ENCODE measurements at places on chromosomes 3 and 15.
A peak's percentile ranks its signal among the peaks of the same experiment; 100 is the strongest.

DNA sequence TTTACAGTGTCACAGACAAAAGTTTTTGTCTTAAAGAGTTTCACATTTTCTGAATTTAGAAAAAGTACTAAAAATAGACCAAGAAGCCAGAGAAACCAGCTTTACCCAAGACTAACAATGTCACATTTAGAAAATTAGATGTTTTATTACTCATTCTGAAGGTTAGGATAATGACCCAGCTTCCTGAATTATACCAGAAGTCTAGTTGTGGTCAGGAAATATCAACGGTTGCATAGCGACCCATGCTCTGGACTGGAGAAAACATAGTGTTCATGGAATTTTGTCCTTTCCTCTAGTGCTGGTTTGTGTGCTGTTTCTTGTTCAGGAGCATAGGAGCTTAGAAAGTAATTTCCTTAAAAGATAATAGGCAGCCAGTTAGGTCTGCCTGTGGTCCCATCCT is 59.0 kb downstream of the DPPA2 start:
- no peak for DNase-seq

DNA sequence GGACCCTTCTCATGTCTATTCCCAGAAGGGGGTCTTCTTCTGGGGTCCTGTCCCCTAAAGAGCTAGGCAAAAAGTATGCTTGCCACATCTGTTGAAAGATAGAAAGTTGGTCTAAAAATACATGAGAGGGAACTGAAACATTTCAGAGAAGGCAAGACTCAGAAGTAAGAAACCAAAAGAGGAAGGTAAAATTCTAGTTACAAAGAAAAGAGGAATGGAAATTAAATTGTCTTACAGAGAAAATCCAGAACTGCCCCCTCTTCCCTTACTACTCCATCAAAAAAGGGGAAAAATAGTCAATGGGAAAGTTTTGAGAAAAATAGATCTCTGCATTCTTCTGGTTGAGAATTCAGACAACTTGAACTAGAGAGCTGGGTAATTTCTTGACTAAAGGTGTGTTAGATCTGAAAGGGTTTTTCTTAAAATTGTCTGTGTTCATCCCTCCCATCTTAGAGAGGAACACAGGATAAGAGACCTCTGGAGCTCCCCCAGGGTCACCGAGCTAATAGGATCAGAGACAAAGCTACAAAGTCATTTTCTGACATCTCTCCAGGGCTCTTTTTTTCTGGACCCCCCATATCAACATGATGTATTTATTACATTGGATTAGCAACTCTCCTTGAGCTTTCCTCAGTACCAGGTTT is 32.3 kb upstream of the CCR2 start:
- DNase-seq, result no peak

DNA sequence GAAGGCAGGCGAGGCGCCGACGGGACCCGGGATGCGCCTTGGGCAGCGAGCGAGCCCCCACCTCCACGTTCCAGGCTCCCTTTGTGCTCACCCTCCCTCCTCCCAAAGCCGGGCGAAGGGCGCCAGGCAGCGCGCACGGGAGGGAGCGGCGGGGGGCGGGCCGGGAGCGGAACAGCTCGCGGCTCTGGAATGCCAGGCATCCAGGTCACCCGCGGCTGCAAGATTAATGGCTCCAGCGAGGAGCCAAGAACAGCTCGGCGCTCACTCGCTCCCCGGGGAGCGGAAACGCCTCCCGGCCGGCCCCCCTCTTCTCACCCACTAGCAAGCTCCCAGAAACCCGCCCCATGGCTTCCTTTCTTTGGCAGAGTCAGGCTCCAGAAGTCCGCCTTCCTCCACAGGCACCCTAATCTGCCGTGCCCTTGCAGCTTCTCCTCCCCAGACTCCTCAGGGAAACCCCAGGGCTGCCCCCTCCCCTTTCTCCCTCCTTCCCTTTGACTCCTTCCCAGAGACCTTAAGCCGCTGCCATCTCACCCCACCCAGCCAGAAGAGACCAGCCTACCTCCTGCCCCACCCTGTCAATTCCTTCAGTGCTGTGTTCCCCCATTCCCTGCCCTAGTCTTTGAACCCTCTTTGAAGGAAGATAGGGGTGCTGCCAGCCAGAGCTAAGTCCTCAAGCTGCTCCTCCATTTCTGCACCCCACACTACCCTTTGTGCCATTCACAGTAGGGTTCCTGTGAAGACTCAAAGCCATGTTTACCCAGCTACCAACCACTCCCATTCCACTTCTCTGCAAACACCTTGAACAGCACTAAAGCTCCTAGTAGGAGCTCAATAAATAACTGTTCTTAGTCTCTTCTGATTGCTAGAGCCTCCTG is 9.9 kb downstream of the AMOTL2 start:
- DNase-seq, result peak; percentile 73

GRCh38 chr3:128804811-128805155 is 74.6 kb upstream of the ACAD9 start:
- DNase-seq, result peak; percentile 28

DNA sequence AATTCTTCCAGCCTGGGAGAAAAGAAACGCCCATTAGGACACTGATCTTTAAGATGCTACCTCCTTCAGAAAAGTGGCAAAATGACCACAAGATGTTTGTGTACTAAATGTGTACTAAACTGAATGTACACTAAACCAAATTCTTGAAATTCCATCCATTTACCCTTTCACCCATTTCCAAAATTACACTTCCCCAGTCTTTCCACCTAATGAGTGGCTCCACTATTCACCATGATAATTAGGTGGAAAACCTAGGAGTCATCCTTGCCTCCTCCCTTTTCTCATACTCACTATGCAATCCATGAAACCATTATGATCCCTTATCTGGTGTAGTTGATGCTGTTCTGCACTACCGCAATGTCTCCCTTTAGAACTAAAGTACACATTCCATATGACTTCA is 452.1 kb upstream of the THBS1 start:
- DNase-seq, result no peak

GRCh38 chr3:43687499-43687811 is 3.3 kb upstream of the ABHD5 start:
- no peak for DNase-seq

GRCh38 chr3:59791774-59792308 is 742.0 kb upstream of the CFAP20DC start:
- no peak for DNase-seq

GRCh38 chr3:118987477-118987876 is 47.2 kb downstream of the IGSF11 start:
- DNase-seq, result no peak

- DNase-seq, result no peak
These were observed at the start of gene TGFBR2 for GRCh38 chr3:30606301-30607031. Gene TGFBR2 (plus strand): TSS chr3:30606601. CDS start chr3:30606884, 283 bp downstream.

DNA sequence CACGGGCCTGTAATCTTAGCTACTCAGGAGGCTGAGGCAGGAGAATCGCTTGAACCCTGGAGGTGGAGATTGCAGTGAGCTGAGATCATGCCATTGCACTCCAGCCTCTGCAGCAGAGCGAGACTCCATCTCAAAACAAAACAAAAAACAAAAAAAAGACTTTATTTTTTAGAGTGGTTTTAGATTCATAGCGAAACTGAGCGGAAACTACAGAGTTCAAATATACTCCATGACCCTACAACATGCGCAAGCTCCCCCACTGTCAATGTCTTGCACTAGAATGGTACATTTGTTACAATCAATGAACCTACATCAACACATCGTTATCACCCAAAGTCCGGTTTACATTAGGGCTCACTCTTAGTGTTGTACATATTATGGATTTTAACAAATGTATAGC is 2.2 kb upstream of the CRTAP start:
- no peak for DNase-seq

DNA sequence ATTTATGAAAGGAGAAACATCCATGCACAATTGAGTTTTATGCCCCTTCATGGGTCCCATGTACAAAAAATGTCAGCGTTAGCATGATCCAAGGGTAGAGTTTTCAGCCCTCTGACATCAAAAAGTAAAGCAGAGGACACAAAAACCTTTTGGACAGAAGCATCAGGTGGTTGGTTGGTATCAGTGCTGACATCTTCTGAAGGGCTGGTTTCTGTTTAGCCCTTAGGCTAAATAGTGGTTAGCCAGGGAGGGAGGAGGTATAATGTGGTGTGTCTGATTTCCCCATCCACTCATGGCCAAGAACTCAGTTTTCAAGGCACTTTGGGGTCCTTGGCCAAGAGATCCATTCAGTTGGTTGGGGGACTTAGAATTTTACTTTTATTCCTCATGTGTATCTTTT is 16.5 kb downstream of the CCDC66 start:
- no peak for DNase-seq

DNA sequence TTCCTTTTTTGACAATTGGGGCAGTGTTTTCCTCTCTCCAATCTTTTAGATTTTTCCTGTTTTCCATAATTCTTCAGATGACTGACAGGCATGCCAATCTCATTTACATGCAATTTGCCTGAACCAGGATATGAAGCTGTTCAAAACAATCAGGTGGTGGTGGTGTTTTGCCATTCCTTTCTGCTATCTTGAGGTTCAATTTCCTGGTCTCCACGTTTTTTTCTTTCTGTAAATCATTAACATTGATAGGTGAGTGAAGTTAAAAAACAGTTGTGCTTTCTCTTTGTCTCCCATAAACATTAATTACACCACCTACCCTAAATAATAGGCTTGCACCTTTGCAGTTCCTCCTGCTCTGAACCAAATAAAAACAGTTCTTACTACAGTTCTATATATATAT is 49.1 kb downstream of the C2CD4A start:
- DNase-seq, result no peak

GRCh38 chr3:1191026-1191425 is 98.2 kb downstream of the CNTN6 start:
- no peak for DNase-seq

DNA sequence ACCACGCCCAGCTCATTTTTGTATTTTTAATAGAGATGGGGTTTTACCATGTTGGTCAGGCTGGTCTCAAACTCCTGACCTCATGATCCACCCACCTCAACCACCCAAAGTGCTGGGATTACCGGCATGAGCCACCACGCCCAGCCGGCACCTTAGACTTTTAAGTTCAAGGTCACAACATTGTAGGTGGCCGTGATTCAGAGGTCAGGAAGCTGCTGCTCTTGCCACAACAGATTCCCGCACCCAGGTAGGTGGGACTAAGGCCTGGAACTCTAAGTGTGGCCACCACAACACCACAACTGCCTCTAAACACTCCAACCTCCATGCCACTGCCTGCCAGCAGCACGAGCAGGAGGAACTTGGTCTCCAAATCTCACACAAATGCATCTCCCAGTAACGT is 196.8 kb downstream of the STT3B start:
- DNase-seq, result no peak

DNA sequence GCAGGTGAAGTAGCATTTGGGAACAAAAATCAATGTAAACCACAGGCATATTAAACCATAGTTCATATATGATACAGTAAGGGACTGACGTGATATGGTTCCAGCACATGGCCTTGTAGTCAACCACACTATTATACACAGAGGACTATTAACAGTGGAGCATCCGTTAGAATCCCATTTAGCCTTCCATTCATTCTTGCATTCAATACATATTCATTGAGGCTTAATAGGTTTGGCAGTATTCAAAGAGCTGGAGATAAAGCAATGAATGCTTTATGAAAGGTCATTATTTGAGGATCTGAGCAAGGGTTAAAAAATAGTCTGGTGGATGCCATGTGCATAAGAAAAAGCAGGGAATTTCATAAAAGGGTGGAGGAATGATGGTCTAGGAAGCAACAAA is 89.1 kb downstream of the MME start:
- DNase-seq, result no peak

GRCh38 chr3:121431726-121432517 is 113.9 kb downstream of the POLQ start:
- no peak for DNase-seq

- no peak for DNase-seq
These were observed 872.3 kb downstream of the ROBO1 start for GRCh38 chr3:78895528-78895927.

GRCh38 chr3:114336122-114336697 is 42.4 kb downstream of the TIGIT start:
- no peak for DNase-seq

DNA sequence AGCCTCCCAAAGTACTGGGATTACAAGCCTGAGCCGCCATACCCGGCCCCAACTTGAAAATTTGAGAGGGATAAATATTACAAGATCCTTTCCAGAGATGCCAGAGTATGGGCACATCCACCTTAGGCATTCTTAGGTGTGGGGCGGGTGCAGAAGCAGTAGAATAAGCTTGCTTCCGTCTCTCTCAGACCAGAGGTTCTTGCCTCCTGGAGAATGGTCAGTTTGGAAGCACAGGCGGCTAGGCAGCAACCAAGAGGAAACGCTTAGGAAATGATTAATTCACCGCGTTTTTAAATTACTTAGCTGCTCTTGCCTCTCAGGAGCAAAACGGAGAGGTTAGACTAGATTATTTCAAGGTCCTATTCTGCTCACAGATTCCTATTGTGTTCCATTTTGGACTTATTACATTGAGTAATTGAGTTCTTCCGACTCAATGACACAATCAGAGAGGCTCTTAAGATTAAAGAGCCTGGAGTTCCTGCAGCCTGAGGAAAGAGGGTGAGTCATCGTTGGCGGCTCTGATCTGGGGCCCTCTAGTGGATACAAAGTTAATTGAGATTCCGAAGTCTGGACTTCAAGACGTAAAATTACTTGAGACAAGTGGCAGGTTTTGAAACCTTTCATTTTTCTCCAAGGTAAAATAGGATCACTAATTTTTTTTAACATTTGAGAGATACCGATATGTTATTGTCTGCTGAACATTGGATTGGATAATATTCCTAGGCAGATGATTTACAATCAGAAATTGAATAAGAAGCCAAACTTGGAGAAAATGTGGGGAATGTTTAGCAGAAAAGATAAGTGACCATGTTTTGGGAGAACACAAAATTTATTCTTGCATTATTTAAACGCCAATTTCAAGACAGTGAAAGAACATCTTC is 5.8 kb upstream of the TOPAZ1 start:
- DNase-seq, result peak; percentile 33

GRCh38 chr3:145900056-145900829 is 260.7 kb downstream of the PLOD2 start:
- no peak for DNase-seq

DNA sequence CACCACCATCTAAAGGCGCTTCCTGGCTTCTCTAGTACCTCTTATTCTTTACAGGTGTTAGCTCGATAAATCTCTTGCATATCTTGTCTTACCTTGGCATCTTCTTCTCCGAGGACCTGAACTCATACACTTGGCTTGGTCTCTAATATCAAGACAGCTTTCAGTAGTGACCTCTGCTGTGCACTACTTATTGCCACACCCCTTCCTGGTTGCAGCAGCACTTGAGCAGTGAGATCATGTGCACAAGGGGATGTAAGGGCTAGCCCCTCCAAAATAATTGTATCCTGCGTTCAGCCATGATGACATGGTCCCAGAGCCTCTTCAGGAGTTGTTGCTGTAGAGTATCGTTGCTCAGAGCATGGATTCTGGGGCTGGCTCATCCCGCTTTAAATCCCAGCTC is 1.3 kb upstream of the PLA1A start:
- DNase-seq, result no peak

All from NCI-H2107 (cell line).